ENCODE measurements at places on chromosomes 5 and 9.

DNA sequence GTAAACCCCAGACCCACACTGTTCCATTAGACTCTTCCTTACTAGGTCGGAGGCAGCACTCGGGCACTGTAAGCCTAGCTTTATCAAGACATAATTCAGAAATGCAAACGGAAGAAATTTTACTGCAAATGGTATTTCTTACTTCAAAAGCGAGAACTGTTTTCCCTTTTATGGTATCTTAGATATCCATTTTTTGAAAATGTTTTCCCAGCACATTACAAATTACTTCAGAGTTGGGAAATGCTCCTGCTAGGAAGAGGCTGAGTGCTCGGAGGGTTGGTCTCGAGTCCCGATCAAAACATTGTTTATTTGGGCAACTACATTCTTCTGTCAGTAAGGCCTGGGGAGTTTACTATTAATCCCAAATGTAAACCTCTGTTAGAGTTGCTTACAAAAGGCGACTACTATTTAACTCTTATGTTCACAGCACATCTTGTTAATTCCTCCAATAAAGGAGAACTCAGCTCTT, 332.9 kb downstream of the CWC27 start:
- DNase-seq = no peak

DNA sequence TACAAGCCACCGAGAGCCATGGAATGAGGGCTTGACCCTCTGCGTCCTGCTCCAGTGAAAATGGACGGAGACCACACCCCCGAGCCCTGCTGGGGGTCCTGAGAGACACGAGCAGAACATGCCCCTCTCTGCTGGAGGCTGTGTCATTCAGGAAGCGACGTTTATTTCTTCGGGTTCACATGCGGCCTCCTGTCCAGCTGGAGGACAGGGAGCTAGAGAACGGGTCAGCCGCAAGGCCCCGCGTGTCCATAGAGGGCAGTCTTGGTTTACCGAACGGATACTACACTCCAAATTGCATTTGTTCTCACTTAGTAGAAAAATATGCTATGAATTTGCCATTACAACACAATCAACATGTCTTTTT, 36.1 kb downstream of the MRPL36 start:
- peak; percentile 76 for DNase-seq

DNA sequence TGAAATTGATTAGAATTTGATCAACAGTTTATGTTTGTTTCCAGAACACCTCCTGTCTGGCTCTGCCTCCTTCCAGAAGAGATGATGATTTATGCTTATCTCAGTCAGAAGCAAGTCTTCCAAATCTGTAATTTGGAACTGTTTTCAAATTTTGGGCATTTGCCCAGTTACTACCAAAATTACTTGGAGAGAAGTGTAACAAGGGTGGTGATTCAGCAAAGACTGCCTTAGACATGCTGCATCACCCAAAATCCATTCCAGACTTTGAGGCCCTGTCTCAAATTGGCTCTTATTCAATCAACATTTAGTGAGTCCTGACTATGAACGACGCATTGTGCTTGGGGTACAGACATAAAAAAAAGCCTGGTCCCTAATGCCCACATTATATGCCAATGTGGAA, 89.4 kb downstream of the SH3TC2 start:
- DNase-seq = no peak

- no peak for DNase-seq
Observed at GRCh38 chr5:62000646-62001045, 305.4 kb upstream of the KIF2A start.

GRCh38 chr5:34656001-34656699, at the start of gene RAI14:
Gene RAI14 (plus strand): TSS chr5:34656328. CDS start chr5:34686920, 30,592 bp downstream.
- peak; percentile 87 for DNase-seq

- DNase-seq = no peak
Observed at GRCh38 chr9:71721855-71722254, 46.5 kb downstream of the CEMIP2 start.

DNA sequence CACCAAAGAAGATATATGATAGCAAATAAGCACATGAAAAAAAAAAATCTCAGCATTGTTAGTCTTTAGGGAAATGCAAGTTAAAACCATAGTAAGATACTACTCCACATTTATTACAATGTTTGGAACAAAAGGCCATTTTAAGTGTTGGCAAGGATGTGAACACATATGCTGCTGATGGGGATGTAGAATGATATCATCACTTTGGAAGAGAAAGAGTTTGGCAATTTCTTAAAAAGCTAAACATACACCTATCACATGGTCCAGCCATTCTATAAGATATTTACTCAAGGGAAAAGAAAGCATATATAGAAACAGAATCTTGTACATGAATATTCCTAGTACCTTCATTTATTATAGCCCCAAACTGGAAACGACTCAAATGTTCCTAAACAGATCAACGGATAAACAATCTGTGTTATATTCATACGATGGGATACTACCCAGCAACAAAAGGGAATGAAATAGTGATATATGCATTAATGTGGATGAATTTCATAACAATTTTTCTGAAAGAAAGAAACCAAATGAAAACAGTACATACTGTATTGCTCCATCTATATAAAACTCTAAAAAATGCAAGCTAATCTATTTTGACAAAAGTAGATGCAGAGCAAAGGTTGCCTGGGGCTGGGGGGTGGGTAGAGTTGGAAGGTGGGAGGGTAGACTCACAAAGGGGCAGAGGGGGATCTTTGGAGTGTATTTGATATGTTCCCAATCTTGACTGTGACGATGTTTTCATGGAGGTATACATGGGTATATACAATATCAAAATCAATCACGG, 45.7 kb upstream of the SMAD5 start:
- DNase-seq = no peak

- no peak for DNase-seq
Observed at GRCh38 chr9:38141746-38142591, 72.9 kb upstream of the SHB start.

DNA sequence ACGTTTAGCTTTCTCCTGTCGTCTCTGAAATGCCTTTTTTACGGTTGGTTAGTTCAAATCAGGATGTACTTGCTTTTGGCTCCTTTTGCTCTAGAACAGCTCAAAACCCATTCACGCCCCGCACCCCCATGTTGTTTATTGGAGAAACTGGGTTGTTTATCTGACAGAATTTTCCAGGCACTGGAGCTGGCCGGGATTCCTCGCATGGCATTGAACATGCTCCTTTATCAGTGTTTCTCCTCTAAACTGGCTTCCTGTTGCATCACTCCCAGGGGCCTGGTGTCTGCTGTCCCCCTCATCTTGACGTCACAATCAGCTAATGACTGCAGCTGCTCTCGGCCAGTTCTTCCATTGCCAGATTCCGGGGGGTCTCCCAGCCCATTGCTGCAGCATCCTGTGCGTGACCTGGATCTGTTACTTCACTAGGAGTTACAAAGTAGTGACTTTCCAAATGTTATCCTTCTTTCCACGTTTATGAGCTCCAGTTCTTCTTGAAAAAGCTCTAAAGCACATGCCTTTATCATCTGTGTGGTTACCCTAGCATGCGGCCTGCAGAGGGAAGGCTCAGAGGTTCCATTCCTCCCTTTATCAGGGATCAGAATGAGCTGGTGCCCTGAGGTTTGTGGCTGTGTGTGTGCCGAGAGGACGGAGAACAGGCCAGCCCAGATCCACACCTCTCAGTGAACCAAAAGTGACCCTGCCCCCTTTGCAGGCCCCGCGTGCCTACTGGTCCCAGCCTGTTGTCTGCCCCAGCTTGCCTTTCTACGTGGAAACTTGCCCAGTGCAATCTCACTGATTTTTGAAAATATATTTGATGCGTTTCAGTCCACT, 27.5 kb downstream of the FAM163B start:
- no peak for DNase-seq

GRCh38 chr9:120878188-120879130, 1.5 kb upstream of the PHF19 start:
- DNase-seq = no peak

DNA sequence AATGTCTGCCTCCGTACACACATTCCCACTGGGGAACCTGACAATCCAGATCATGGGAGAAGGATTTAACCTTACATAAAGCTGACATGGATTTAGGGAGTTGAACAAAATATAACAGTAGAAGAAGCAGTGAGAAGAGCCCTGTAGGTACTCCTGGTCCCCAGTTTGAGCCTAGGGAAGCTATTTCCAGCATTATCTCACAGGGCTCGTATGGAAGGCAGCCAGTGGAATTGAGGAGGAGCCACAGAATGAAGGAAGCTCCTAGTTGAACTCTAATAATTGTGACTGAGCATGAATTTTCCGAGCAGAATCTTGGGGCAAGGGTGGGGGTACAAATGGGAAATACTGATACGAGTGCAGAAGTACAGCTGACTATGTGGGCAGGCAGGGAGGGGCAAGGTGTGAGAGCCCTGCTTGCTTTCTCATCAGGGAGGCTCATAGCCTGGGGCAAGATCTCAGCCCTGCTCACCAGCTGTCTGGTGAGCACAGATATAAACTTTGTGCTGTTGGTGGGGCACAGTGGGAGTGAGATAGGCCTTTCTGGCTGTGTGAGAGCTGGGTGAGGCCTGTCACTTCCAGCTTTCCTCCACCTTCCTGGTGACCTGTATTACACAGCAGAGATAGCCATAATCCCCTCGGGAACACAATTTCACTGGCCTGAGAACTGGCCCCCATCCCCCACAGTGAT, 290.7 kb upstream of the IL12B start:
- DNase-seq = no peak

GRCh38 chr9:78371981-78372380, 75.1 kb downstream of the PSAT1 start:
- DNase-seq = no peak

- peak; percentile 17 for DNase-seq
Observed at GRCh38 chr9:37617832-37618231, 25.4 kb upstream of the TOMM5 start.

DNA sequence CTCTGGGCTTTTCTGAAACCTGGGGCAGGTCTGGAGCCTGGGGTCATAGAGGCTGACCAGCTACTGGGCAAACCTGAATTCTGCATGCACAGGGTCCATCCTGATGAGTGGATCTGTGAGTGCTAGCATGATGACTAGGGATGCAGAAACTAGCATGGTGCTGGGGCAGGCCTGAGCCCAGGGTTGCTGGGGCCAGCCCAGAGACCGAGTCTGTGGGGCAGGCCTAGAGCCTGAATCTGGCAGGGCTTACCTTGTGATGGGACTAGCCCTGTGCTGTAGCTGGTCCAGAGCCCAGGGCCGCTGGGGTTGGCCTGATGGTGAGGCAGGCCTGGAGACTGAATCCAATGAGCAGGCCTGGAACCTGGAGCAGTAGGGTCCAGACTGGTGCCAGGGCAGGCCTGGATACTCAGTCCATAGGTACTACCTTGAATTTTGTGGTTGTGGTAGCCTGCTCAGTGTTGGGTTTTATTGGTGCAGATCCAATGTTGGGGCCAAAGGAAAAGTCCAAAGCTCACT, 313.5 kb downstream of the TLR4 start:
- no peak for DNase-seq

DNA sequence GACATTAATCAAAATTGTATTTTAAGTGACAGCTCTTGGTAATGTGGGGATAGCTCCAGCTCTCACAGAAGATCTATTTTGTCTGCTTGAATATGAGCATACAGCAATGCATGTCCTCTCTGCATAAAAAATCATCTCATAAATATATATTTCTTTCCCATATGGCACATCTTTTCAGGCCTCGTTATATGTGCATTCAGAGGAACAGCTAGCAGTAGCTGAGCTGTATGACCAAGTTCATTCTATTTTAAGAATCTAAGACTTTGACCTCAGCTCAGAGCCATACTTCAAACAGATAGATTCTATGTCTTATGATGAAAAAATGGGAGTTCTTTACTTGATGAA, 487.2 kb downstream of the ARHGEF28 start:
- no peak for DNase-seq

GRCh38 chr9:124122813-124123462, 111.4 kb downstream of the LHX2 start:
- DNase-seq = no peak

GRCh38 chr9:127521919-127522304, 70.6 kb downstream of the LRSAM1 start:
- no peak for DNase-seq

GRCh38 chr9:28888806-28889205, 1315.5 kb upstream of the C9orf72 start:
- DNase-seq = no peak

DNA sequence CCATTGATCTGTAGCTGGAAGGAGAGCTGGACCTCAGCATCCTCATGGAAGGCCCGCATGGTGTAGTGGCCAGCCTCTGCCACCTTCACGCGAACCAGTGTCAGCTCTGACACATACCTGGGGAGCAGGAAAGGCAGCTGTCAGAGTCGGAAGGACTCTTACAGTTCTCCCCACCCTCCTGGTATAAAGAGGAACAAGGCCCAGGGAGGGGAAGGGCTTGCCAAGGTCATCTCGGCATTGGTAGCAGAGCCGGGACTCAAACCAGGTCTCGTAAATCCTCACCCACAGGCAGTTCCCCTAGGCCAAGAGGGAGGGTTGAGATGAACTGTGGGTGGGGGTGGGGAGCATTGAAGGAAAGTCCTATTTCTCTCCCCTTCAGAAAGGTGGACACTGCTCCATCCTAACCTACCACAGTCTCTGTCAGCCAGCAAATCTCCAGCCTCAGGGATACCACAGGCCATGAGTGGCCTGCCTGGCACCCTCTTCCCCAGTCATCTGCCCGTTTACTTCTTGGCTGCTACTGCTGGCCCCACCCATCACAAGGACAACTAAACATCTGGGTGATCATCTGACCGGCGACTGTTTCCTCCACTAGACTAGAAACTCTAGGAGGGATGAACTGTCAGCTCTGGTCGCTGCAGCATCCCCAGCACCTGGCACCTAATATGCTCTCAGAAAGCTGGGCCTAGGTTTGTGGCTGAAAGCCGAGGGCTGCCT, 23.5 kb downstream of the PDGFRB start:
- DNase-seq = no peak
